ENCODE measurements at places on chromosomes 12 and 14.

GRCh38 chr12:107229827-107230226, 136.5 kb upstream of the CRY1 start:
- DNase-seq: no peak

DNA sequence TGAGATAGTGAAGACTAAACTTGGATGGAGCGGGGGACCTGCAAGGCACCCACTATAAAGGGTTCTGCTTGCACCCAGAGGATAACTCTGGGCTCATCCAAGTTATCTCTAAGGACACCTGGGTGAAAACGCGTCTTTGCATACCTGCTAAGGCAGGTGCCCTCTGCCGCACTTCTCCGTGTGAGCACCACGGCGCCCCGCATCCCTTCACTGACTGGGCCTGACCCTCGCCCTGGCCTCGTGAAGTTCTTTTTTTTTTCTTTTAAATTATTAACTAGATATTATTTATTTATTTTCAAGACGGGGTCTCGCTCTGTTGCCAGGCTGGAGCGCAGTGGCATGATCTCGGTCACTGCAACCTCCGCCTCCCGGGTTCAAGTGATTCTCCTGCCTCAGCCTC, 20.0 kb upstream of the APOF start:
- no peak for DNase-seq

GRCh38 chr14:95545515-95546168, 10.8 kb downstream of the GLRX5 start:
- DNase-seq: no peak

DNA sequence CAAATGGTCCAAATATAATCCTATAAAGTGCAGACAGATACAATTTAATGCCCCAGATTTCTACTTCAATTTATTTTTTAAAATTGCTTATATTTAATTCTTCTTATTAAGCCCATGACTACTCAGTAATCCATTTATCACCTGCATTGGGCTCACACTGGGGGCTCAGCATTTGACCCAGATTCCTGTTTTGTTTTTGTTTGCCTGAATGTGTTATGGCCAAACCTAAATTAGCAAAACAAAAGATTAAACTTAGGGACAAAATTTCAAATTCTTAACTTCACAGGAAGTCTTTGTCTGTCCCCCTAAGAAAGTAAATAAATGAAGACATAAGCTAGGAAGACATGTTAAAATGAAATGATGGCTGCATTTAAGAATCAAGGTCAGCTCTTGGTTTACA, 322.3 kb downstream of the RMST start:
- DNase-seq: no peak

GRCh38 chr14:91831337-91831736, 36.0 kb downstream of the TC2N start:
- DNase-seq: no peak

GRCh38 chr12:11022520-11022919, at the start of gene TAS2R19:
TAS2R19 (minus strand) TSS chr12:11022620; CDS start chr12:11022571, 49 bp downstream.
- no peak for DNase-seq

DNA sequence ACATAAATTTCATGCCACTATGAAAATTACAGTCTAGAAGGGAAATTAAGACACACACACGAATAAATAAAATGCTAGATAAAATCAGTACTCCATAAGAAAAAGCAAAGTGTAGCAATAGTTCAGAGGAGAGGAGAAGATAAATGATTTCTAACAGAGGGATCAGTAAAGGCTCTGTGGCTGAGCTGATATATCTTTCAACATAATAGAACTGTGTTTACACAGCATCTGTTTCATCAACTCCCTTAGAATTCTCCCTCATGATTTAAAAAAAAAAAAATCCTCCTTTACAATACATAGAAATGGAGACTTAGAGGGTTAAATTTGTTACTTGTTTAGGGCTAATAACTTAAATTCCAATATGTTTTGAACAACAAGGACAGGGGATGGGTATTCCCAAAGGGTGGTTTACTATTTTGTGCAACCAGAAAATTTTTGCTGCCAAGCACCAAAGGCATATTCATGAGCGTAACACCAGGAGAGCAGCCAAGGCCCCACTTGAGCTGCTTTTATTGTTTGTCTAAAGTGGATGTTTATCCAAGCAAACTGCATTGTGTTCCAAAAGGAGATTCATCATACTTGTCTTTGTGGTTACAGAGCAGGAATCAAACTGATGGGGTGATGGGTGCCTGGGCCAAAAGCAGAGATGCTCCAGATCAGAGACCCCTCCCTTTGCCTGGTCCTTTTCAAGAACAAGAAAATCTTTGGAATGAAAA, 162.7 kb downstream of the BMP4 start:
- no peak for DNase-seq

- no peak for DNase-seq
Measured at GRCh38 chr12:42807766-42808165, 218.2 kb upstream of the PRICKLE1 start.

GRCh38 chr12:76014007-76014406, 17.6 kb downstream of the PHLDA1 start:
- DNase-seq: no peak

DNA sequence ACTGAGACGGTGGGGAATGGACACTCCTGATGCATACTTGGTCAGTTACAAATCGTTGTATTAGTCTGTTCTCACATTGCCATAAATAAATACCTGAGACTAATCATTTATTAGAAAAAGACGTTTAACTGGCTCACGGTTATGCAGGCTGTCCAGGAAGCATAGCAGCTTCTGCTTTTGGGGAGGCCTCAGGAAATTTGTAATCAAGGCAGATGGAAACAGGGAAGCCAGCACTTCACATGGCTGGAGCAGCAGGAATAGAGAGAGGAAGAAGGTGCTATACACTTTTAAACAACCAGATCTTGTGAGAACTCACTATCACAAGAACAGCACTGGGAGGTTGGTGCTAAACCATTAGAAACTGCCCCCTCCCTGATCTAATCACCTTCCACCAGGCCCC, 418.2 kb downstream of the FLRT2 start:
- no peak for DNase-seq

DNA sequence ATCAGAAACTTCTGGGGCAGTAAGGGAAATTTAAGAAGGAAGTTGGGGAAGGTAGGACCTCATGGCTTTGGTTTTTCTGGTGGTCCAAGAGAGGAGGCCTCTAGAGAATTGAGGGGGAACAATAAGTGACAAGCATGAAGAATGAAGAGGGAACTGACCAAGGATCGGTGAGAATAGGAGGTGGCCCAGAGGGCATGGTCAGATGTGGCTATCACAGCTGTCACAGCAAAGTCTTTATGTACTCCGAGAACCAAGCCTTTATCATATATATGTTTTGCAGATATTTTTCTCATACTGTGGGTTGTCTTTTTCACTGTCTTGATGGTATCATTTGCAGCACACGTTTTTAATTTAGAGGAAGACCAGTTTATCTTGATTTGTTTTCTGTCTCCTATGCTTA, 64.3 kb downstream of the PPP2R5C start:
- no peak for DNase-seq

DNA sequence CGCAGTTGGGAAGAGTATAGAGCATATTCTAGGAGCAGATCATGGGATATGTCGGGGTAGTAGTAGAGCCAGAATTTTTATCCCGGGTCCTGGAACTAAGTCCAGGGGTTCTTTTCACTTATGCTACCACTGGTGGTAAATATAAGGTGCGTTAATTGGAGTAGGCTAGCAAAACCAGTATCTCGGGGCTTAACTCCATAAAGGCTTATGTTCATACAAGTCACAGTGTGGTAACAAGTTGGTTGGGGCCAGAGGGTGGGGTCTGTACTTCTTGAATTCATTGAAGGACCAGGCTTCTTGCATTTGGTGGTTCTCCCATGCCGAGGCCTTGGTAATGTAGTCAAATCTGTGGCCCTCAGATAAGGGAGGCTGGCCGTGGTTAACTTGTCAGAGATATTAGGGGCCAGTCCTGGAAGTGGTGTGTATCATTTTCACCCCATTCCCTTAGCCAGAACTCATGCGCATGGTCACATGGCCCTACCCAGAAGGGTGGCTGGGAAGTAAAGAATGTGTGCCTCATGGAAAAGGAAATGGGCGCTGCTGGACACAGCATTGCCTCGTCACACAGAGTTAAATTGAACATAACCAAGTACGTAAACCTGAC, 1.5 kb upstream of the ZNF641 start:
- DNase-seq: no peak

- DNase-seq: no peak
Measured at GRCh38 chr14:55582746-55583145, 2.7 kb downstream of the KTN1 start.

DNA sequence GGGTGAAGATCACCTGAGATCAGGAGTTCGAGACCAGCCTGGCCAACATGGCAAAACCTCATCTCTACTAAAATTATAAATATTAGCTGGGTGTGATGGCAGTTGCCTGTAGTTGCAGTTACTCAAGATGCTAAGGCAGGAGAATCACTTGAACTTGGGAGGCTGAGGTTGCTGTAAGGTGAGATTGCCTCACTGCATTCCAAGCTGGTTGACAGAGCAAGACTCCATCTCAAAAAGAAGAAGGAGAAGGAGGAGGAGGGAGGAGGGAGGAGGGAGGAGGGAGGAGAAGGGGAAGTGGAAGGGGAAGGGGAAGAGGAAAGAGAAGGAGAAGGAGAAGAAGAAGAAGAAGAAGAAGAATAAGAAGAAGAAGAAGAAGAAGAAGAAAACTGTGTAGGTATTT, 17.0 kb downstream of the RNASE10 start:
- DNase-seq: no peak

DNA sequence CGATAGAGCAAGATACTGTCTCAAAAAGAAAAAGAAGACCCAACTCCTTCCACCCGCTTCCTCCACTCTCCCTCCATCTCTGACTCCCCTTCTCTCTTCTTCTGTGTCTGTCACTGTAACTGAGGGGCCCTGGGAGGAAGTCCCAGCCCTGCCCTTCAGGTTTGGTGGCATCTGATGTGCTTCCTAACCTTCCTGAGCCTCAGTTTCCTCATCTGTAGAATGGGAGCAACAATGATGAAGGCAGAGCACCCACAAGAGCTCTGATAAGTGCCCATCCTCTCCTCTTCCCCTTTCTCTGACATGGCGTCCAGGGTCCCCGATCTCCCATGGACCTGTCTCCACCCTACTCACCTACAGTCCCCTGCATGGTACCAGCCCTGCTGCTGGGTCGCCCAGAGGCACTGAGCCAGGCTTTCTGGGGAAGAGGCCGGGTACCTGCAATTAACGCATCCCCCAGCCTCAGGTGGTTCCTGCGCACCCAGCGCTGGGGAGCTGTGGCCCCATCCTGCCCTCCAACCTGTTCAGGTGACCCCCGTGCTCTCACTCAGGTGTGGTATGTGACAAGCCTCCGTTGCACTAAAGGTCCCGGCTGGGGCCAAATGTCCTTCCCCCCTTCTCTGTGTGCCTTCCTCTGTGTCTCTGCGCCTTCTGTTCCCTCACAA, 13.2 kb downstream of the FOXN4 start:
- no peak for DNase-seq

- no peak for DNase-seq
Measured at GRCh38 chr14:103492156-103492925, 30.3 kb downstream of the CKB start.

- no peak for DNase-seq
Measured at GRCh38 chr12:2323532-2324255, 270.9 kb downstream of the CACNA1C start.

DNA sequence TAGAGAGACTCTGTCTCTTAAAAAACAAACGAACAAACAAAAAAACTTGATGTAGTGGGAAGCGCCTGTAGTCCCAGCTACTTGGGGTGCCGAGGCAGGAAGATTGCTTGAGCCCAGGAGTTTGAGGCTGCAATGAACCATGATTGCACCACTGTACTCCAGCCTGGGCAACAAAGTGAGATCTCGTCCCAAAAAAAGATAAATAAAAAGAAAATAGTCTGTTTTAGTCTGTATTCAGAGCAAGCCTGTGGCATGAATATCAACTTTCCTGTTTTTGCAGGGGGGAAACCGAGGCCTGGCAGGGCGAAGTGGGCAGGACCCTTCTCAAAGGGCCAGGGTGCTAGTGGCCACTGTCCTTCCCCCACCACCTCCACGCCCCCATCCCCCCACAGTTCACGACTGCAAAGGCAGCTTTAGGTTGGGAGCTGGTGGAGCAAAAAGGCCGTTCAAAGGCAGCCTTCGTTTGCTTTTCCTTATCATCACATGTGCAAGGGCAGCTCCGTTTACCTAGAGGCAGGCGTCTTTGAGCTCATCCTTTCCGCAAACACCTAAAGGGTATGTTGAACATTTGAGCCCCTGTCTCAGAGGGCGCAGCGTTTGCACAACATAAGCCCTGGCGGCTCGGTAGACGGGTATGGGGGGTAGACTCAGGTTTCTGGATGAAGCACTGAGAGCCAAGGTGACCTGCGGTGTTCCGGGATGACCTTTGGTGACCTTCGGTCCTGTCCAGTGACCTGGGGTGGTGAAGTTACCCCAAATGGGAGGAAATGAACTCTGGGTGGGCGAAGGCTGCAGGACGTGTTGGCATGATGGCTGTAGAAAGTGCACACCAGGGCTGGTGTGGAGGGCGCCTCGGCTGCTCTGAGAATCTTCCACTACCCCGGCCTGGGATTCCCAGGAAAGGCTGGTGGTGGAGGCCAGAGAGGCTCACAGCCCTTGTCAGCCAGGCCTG, 8.7 kb upstream of the MEG3 start:
- no peak for DNase-seq

- no peak for DNase-seq
Measured at GRCh38 chr12:6909421-6910145, 4.8 kb upstream of the ENO2 start.

DNA sequence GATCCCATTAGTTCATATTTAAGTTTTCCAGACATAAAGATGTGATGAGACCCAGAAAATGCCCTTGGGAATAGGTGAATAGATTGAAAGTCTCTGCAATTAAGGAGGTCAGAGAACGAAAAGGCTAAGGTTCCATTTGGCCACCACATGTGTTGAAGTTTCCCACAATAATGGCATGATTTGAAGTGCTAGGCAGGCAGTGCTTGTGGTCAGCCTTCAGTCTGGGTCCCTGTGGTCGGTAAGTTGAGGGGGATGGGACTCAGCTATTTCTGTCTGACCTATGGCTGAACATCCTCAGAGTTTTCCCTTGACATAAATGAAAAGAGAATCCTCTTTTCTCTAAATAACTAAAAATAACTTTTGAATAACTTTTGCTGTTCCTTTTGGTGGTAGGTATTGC, 92.4 kb downstream of the PELI2 start:
- no peak for DNase-seq

DNA sequence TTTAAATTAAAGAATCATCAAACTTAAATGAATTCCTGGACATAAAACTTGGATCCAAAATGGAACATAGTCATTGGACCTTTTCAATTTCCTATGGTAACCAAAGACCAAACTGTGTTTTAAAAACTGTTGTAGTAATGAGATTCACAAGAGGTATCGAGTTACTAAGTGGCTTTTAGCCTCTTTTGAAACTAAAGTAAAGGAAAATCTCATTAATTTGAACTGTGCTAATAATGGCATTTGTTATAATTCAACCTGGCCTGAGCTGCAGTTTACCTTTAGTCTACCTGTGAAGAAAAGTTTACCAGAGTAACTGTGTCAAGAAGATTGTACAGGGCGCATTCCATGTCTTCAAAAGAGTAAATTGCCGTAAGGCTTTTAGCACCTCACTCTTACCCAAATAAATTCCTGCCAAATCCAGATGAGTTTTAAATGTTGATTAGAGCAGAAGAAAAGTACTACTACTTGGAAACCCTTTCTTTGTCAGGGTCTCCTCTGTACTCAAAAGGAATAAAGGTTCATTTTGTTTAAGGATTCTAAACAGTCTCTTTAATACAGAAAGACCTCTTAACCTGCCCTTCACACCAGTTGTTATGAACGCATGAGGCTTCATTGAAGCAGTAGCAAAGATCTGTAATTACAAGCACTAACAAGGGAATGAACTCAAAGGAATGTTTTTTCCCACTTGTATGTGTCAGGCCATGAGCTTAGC, 17.1 kb upstream of the MED13L start:
- no peak for DNase-seq
